IPS DF 19.7 (cell line): ENCODE measurements at places on chromosomes 1 and 21.

DNA sequence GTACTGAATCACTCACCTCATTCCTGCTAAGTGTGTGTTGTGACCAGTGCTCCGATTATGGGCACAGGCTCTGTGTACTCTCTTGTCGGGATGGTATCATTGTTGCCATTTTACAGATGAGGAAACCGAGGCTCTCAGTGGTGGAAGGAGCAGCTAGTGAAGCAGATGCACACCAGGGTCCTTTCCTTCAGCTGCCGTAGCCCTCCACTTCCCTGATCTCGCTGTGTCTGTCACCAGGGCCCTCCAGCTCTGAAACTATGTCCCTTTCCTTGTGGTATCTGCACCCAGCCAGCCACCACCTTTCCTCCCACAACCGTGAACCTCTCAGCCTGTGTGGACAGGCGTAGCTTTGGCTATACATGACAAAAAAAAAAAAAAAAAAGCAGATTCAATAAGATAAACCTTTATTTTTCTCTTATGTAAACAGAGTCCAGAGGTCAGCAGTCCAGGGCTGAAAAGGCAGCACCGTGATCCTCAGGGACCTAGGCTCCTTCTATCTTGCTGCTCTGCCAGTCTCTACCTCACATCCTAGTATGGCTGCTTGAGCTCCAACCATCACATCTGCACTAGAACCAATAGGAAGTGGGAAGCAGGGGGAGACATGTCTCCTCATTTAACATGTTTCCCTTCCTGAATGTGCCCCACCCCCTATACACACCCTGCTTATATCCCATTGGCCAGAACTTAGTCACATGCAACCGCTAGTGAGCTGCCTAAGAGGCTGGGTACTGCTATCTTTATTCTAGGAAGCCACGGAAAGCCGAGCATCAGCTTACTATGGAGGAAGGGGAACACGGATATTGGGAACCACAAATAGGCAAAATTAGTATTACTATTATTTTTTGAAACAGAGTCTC is 44.3 kb downstream of the TMEM51 start:
- no peak for DNase-seq

DNA sequence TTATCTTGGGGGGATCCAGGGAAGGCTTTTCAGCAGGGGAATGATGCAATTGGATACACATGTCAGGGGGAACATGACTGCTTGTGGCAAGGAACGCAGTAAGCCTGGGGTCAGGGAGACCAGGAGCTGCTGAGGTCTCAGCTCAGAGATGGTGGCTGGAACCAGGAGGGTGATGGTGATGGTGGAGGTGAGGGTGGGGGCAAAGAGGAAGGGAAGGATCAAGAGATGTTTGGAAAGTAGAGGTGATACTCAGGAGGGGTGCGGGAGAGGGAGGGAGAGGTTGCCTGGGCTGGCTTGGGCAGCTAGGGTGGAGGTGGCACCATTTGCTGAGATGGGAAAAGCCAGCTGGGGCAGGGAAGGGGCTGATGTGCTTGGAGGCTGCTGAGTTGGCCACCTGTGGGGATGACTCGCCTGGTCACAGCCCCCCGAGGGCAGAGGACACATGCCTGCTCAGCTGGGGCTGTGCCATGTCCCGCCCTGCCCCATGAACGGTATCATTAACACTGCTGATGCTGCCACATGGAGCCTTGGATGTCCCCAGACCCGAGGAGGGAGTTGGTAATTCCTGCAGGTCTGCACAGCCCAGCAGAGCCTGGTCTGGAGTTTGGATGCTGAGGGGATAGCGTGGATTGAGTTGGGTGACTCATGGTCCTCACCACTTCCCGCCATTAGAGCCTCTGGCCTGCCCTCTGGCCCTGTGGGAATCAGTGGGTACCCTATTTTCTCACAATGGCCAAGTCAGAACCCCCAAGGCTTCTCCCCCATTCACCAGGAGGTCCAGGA is 6.3 kb upstream of the PADI1 start:
- DNase-seq = no peak

GRCh38 chr1:203537806-203538464 is 44.0 kb downstream of the OPTC start:
- no peak for DNase-seq

GRCh38 chr1:14267991-14268390 is 330.5 kb upstream of the KAZN start:
- no peak for DNase-seq
